Activated T-helper 2 cell treated with anti-CD3 and anti-CD28 coated beads, Interferon-gamma antibody, Interleukin-2, Interleukin-4, amounts not matched to agents 10 μg/mL and 5 μg/mL and 100 μg/mL, durations not matched to agents 14 hours and 24 hours and 36 hours (primary cell): ENCODE measurements at places on chromosomes 3 and 15.

DNA sequence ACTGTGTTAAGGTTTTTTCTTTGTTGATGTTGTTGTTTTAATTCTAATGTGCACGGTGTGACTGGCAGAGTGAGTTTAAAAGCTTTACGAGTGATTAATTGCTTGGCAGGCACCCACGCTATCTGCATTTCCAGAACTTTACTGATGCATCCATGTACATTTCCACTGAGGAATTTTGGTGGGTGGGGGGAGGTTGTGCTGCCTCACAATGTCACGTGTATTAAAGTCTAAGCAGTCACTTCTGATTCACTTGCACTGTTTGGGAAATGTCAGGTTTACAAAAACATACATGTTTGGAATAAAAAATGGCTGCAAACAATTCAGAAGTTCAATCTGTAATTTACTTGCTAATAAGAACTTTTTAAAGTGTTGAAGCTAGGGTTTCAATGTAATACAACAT is 38.5 kb upstream of the CTDSPL start:
- H3K4me1 ChIP-seq: no peaks in the 10 kb centered on the region
- DNase-seq: no peak
- no peaks in the 10 kb centered on the region for H3K36me3 ChIP-seq
- H3K27ac ChIP-seq: no peak overlapping the region
- peaks cover 20% of the 10 kb centered on the region for H3K27me3 ChIP-seq
- H3K4me3 ChIP-seq: no peak overlapping the region

DNA sequence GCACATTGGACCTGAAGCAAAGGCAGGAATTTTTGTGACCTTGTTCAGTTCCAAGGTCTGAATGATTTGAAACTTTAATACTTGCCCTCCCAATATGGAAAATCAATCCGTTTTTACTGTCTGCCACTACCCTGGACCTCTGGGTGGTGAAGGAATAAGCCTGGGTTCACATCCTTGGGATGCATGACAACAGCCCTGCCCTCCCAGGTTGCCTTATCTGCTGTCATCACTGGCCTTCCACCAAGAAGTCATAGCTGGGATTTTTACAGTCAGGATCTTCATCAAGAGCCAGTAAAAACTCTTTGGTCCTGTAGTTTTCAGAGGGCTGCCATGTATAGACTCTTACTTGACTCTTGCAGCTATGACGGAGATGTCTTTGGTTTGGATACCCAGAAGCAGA is 128.6 kb downstream of the MYLK start:
- peaks cover 11% of the 10 kb centered on the region for H3K27me3 ChIP-seq
- no peak overlapping the region for H3K4me3 ChIP-seq
- no peak overlapping the region for H3K27ac ChIP-seq
- no peaks in the 10 kb centered on the region for H3K36me3 ChIP-seq
- DNase-seq: no peak

DNA sequence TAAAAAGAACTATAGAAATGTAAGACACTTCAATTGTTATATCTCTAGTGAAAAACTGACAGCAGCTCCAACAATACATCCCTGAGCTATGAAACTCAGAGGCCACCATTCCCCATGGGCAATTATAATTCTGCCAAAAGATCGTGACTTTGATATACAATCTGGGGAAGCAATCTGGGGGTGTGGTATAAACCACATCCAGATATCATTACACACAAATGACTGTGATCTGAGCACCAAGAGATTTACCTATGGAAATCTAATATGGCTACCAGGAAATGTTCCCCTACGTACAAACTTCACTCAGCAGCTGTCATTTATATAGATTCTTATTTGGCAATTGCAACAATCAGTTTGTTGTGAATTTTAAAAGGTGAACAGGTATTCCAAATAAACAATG is 110.3 kb downstream of the FRMD5 start:
- DNase-seq: no peak
- H3K4me1 ChIP-seq: no peaks in the 10 kb centered on the region
- H3K27ac ChIP-seq: no peak overlapping the region
- H3K4me3 ChIP-seq: no peak overlapping the region
- peaks cover 25% of the 10 kb centered on the region for H3K27me3 ChIP-seq

- H3K27me3 ChIP-seq: no peaks in the 10 kb centered on the region
- H3K4me3 ChIP-seq: no peak overlapping the region
- H3K4me1 ChIP-seq: peaks cover 2% of the 10 kb centered on the region
- no peak overlapping the region for H3K27ac ChIP-seq
Measured at GRCh38 chr3:122458992-122459391, 43.1 kb upstream of the WDR5B start.

DNA sequence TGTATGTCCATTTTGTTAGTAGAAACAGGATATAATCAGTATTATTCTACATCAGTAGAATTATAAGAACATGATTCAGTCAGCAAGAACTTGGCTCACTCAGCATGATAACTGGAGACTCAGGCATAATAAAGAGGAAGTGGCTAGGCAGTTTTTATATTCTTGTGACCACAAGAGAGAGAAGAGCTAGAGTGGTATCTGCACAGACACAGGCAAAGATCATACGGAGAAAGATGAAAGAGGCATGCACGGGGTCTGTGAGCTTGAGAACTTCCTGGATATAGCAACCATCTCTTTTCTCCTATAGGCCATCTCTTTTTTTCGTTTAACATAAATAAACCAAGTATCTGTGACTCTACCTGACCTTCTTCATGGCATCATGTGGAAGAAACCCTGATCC is 46.8 kb downstream of the MYO5A start:
- peaks cover 64% of the 10 kb centered on the region for H3K4me1 ChIP-seq
- DNase-seq: peak; percentile 64
- H3K36me3 ChIP-seq: peaks cover 10% of the 10 kb centered on the region
- peak overlapping the region; percentile 66 for H3K4me3 ChIP-seq

GRCh38 chr3:38334142-38335055 is 12.2 kb upstream of the XYLB start:
- no peaks in the 10 kb centered on the region for H3K4me1 ChIP-seq
- no peak for DNase-seq
- H3K27me3 ChIP-seq: peaks cover 7% of the 10 kb centered on the region
- no peaks in the 10 kb centered on the region for H3K36me3 ChIP-seq
- no peak overlapping the region for H3K27ac ChIP-seq
